ENCODE measurements at places on chromosomes 1 and 21.

DNA sequence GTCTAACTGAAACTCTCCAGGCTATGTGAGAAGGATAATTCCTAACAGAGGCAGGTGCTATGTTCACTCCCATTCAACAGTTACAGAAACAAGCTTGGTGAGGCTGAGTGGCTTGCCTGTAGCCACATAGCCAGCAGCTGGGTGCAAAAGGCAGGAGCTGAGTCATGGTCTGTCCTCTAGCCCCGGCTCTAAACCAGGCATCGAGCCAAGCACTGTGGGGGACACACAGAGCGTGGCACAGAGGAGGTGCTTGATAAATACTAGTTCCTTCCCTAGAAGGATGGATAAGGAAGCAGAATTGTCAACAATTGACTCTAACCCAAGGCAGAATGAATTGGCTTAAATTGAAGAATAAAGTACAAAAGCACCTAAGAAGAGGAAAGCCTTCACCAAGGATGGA lies 10.4 kb upstream of the KCNA2 start:
- DNase-seq: no peak

- no peak for DNase-seq
These were observed 156.9 kb upstream of the COL6A1 start for GRCh38 chr21:45824546-45825215.

GRCh38 chr1:10540277-10541005 lies 65.7 kb downstream of the PEX14 start:
- DNase-seq: no peak

DNA sequence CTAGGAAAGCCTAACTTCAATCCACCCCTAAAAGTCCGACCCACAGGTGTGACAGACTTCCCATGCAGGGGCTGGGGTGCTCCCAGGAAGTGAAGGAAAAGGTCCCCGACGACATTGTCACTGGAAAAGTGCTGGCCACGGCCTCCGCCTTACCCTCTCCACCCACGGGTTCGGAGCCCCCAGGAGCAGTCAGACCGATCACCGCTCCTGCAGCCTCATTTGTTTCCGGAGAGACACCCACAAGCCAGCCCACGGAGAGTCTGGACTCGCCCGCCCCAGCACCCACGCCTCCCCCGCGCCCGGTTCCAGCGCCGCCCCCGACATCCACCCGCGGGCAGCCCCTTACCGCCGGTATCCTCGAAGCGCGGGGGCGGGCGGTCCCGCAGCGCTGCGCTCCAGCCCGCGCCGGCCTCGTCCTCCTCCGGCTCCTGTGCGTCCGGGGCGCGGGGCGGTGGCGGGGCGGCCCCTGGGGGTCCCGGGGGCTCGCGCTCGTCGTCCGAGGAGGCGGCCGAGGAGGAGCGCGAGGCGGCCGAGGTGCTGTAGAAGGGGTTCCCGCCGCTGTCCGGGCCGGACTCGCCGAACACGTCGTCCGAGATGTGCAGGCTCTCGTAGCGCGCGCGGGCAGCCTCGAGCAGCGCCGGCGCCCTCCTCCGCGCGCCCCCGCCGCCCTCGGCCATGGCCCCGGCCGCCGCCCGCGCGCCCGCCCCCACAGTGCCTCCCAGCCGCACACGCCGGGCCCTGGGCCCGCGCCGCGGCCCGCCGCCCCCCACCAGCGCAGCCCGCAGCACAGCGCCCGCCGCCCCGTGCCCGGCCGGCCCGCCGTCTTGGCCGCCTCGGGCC lies 660 bp downstream of the PGBD5 start:
- no peak for DNase-seq

- DNase-seq: no peak
These were observed 19.0 kb upstream of the CENPF start for GRCh38 chr1:214583824-214584554.

DNA sequence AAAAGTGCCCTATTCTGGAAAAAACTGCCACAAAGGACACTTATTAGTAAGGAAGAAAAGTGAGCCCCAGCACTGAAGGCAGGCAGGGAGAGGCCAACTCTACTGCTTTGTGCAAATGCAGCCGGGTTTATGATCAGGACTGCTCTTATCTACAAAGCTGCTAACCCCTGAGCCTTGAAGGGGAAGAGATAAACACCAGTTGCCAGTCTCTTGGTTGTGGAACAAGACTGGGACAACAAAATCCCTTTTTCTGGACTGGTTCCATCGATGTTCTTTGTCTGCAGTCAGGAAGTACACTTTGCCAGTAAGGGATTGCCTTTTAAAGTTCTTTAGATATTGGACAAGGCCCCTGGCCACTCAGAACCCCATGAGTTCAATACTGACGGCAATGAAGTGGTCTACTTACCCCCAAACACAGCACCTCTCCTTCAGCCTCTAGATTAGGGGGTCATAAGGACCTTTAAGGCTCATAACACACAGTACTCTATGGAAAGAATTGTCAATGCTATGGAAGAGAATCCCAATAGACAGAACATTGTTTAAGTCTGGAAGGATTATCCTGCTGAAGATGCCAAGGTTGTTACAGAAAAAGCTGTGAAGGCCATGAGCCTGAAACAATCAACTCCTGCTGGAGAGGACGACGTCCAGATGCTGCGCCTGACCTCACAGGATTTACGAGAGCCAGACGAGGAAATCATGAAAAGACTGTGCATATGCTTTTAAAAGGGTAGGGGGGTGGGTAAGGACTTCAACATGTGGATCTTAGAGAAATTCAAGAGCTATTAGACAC lies 43.6 kb downstream of the GNB1 start:
- no peak for DNase-seq

DNA sequence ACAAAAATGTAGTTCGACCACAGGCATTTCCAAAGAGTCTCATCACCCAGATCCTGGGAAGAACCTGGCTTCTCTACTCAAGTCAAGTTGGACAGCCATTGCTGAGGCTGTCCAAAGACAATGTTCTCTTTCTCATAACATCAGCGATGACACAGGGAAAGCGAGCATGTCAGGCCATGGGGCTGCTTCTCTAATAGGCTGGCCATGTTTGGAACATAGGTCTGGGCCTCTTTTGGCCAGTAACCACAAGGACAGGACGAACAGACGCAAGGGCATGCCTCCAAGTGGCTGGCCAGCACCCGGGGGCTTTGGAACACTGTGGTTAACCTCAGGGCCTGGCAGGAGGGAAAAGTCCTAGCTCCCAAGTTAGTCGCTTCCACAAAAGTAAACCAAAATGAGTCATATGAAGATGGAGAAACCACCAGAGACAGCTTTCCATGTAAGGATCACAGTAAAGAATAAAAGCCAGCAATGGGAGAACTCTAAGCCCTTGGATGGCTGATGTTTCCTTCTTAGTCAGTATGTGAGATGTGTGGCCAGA lies 80.6 kb upstream of the SLC44A3 start:
- DNase-seq: no peak

DNA sequence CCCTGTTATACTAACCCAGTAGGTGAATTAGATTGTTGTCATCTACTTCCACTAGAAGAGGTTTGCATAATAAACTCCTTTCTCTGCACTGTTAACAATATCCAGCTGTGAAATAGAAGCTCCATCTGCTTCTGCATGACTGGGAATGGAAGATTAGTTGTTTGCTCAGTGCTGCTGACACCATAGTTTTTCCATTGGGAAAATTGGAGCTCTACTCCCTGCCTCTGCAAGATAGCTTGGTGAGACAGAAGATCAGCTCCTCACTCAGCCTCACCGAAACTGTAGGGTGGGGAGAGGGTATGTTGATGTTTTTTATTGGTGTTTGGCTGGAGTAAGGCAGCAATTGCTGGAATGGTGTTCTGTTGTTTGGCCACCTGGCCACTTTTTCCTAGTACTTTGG lies 331.6 kb upstream of the ADAMTS5 start:
- no peak for DNase-seq

GRCh38 chr21:43281661-43282357 lies 113.0 kb downstream of the CRYAA start:
- no peak for DNase-seq

- no peak for DNase-seq
These were observed 17.0 kb upstream of the NGF start for GRCh38 chr1:115355069-115355468.

- no peak for DNase-seq
These were observed 494.5 kb upstream of the B3GALT2 start for GRCh38 chr1:193680924-193681316.

DNA sequence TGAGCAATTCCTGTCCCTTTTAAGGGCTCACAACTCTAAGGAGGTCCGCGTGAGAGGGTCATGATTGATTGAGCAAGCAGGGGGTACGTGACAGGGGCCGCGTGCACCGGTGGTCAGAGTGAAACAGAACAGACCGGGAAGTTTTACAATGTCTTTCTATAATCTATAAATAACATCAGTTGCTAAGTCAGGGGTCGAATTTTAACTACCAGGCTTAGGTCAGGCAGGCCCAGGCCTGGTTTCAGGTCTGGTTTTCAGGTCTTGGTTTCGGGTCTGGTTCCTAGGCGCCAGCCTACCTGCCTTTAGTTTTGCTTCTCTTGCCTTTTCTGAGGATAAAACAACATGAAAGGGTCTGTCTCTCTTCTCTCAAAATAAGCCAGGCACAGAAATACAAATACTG lies 476.0 kb upstream of the CAMK1G start:
- DNase-seq: no peak

DNA sequence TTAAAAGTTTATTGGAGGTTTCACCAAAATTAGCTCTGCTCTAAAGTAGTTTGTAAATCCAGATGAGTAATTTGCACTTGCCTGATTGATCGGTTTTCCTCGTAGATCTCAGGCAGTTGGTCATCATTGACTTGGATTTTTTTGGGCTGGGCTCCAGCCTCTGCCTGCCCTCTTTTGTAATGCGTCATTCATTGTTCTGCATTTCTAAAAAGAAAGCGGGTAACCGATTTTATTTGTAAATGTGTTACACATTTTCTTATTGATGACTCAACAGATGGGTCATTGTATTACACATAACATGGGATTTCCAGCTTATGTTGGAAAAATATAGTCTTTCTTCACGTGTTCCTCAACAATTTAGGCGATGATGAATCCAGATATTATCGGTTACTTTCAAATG lies 5.5 kb downstream of the ETS2 start:
- DNase-seq: no peak

DNA sequence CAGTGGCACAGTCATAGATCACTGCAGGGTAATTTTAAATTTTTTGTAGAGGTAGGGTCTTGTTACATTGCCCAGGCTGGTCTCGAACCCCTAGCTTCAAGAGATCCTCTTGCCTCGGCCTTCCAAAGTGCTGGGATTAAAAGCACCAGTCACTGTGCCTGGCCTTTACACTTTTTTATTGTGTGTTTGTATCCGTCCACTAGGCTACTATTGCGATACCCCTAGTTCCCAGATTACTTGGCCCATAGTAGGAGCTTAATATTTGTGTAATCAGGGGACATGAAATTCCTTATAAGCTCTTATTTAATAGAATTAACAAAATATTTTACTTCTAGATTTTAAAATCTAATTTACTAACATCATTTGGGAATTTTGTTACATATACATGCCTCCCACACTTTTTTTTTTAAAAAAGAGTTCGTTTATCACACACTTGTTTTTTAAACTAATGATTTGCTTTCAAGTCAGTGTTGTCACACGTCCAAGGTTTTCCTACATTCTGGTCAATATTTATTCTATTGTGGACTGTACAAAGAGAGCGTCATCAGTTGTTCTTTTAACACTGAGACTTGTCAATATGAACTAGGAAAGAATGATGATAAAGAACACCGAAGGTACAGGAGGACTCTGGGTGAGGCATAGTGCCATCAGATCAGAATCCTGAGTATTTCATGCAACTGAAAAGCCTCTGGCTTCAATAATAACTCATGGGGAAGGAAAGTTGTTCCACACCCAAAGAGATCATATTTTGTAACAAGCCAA lies 63.7 kb downstream of the LEPR start:
- no peak for DNase-seq

GRCh38 chr1:30929944-30930525 lies 21.5 kb upstream of the SDC3 start:
- DNase-seq: no peak

DNA sequence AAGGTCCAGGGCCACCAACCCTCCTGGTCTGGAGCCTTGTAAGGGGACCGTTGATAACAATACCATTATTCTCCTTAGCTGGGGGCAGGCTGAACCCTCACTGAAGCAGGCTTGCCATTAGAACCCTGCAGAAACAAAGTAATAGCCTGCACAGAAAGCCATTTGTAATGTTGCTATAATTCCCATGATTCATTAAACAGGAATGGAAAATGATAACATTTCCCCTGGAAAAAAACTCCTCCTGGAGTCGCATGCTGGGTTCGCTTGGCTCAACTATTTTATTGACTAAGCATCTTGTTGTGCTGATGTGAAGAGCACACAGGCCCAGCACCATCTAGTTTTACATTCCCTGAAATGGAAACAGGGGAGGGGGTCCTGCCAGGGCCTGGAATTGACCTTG lies 155.6 kb upstream of the CSF3R start:
- DNase-seq: no peak

- no peak for DNase-seq
These were observed 435.9 kb downstream of the KIF26B start for GRCh38 chr1:245590726-245591125.

GRCh38 chr21:16713331-16714117 lies 799.3 kb upstream of the CXADR start:
- DNase-seq: no peak

- peak; percentile 13 for DNase-seq
These were observed 18.2 kb upstream of the LAMTOR5 start for GRCh38 chr1:110425612-110426152.

- DNase-seq: no peak
These were observed 82.4 kb downstream of the ABCA4 start for GRCh38 chr1:94038511-94038910.

- no peak for DNase-seq
These were observed 3.5 kb downstream of the RO60 start for GRCh38 chr1:193062698-193063463.

DNA sequence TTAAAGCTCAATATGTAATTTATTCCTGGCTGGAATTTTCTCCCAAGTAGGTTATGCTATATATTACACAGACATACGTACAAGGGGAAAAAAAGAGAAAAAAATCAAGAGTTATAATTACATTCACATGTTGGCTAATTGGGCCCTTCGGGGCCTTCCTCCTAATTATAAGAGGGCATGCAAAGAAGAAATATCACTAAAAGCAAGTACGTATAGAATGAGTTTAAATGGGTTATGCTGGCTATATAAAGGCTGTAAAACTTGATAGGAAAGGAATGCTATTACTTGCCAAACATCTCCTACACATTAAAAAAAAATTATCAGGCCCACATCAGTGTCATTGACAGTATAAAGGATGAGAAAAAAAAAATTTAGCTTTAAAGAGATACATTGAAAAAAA lies 1396.1 kb upstream of the ADGRL4 start:
- no peak for DNase-seq

- no peak for DNase-seq
These were observed 42.0 kb upstream of the CACHD1 start for GRCh38 chr1:64427879-64428278.

- DNase-seq: no peak
These were observed at the start of gene MRPL20 for GRCh38 chr1:1406821-1407635. TSS of gene MRPL20 (minus strand) at chr1:1407293. CDS start at chr1:1407217, 76 bp downstream.

- DNase-seq: no peak
These were observed 15.3 kb upstream of the ZNF644 start for GRCh38 chr1:91036894-91037829.

Data from cerebellar nuclear complex (tissue), 1 donor.